NCI-H2227 treated with DMSO at 0.1 percent for 48 hours (cell line): ENCODE measurements at places on chromosomes 1 and 21.

DNA sequence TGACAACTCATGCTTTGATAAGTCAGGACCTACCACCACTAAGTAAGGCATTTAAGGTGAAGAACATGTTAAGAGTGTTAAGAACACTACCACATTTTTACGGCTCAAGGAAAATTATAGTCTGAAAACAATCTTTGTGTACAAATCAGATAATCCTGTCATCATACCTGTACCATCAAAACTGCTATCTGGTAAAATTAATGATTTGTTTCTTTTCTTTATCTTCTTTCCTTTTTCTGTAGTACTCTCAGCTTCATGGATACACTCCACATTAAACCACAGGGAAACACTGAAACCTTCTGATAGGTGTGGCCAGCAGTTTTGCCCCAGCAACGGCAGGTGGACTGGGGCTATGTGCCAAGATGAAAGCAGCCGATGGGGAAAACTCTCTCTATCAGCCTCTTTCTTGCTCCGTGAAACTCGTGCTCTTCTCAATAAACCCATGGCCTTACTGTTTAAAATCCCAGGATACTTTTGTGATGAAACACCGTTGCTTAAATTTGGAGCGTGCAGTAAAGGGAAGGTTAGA, 75.1 kb downstream of the LYST start:
- DNase-seq: no peak

- DNase-seq: no peak
These were observed 195.0 kb upstream of the EDN2 start for GRCh38 chr1:41679531-41679930.

- DNase-seq: no peak
These were observed 74.9 kb downstream of the SLC66A1 start for GRCh38 chr1:19387045-19387467.

- no peak for DNase-seq
These were observed 275.4 kb upstream of the SGIP1 start for GRCh38 chr1:66258404-66259105.

DNA sequence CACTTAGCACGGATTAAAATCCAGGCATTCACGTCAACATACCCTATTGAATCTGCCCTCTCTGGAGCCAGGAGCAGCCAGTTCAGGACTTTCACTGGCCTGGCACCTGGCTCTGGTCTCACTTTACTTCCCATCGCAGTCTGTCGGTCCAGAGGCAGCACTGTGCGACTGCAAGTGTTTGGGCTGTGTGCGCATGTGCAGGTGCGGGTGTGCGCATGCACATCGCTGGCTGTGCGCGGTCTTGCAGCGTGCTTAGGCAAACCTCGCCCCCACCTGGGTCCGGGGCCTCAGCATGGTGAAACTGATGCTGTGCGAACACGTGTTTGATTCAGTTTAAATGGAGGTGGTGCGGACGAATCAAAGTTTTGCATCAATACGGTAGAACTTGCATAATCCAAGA, 38.0 kb downstream of the ATF3 start:
- DNase-seq: no peak

- no peak for DNase-seq
These were observed 2.0 kb downstream of the GJA4 start for GRCh38 chr1:34794790-34795180.

GRCh38 chr1:90712153-90712856, 4.8 kb downstream of the BARHL2 start:
- DNase-seq: no peak

GRCh38 chr1:55322842-55323241, 107.7 kb upstream of the USP24 start:
- no peak for DNase-seq

- DNase-seq: no peak
These were observed 1.5 kb downstream of the CELF3 start for GRCh38 chr1:151714820-151715725.

GRCh38 chr1:167658574-167659328, 28.7 kb downstream of the RCSD1 start:
- no peak for DNase-seq

DNA sequence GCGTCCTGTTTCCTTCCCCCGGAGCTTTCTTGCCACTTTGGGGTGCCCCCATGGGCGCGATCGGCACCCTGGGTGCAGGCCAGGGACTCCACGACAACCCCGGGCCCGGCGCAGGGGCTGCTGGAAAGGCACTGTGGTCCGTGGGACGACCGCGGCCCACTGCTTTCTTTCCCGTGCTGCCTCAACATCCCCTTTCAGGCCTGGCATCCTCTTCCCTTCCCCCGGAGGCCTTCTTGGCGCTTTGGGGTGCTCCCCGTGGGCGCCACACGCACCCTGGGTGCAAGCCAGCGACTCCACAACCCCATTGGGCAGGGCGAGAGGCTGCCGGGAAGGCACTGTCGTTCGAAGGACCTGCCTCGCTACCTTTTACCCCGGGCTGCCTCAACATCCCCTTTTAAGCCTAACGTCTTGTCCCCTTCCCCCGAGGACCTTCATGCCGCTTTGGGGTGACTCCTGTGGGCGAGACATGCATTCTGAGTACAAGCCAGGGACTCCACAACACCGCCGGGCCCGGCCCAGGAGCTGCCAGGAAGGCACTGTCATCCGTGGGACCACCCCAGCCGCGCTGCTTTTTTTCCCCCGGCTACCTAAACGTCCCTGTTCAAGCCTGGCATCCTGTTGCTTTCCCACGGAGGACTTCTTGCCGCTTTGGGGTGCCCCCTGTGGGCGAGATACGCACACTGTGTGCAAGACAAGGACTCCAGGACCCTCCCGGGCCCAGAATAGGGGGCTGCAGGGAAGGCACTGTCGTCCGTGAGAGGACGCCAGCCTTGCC, 137.8 kb downstream of the LIPI start:
- DNase-seq: no peak

GRCh38 chr1:12499539-12500240, 118.3 kb downstream of the DHRS3 start:
- DNase-seq: no peak

GRCh38 chr1:7410156-7410555, 360.9 kb upstream of the VAMP3 start:
- no peak for DNase-seq

DNA sequence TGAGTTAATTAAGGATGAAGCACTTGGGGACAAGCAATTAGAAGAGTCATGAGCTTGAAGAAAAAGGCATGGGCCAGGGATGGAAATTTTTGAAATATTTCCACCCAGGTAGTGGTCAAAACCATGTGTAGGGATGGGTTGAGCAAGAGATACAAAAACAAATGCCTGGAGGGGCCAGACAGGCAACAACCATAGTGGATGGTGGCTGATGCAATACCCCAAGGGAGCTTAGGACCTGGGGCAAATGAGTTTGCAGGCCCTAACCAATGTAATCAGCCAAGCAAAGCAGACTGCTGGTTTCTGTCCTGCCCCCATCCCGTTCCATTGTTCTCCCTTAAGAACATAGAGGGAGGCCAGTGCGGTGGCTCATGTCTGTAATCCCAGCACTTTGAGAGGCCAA, 119.1 kb upstream of the FGGY start:
- no peak for DNase-seq

GRCh38 chr1:108199201-108199691, 897 bp downstream of the SLC25A24 start:
- peak; percentile 27 for DNase-seq

GRCh38 chr1:3391711-3392110, 62.8 kb upstream of the ARHGEF16 start:
- no peak for DNase-seq

DNA sequence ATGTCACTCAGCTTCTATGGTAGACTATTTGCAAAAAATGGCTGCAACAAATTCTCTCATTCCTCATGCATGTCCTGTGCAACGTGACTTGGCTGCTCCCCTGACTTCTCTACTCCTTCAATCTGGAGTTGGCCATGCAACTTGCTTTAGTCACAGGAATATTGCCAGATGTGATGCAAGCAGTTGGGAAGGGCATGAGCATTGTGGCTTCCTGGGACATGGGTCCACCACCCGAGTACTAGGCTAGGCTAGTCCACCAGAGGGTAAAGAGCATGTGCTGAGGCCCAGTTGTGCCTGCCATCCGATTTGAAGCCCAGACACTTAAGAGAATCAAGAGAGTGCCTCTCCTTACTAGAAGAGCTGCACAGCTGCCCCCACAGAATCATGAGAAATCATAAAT, 89.6 kb downstream of the DSCAM start:
- DNase-seq: no peak

DNA sequence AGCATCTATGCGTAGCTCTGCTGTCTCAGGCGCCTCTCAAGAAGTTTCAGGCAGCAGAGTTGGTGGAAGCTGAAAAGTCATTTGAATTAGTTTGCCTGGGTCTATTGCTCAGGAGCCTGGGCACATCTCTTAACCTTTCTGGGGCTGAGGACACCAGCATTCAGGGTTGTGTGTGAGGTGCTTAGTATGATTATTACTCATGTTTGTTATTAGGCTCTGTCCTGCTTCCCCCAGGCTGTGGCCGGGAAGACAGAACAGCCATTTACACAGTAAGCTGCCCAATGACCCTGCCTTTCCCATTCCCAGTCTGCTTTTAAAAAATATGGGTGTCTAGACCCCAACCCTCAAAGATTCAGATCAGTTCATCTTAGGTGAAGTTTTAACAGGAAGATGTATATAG, 53.9 kb upstream of the CACNA1E start:
- DNase-seq: no peak

GRCh38 chr1:215220346-215220745, 137.8 kb downstream of the KCNK2 start:
- no peak for DNase-seq

DNA sequence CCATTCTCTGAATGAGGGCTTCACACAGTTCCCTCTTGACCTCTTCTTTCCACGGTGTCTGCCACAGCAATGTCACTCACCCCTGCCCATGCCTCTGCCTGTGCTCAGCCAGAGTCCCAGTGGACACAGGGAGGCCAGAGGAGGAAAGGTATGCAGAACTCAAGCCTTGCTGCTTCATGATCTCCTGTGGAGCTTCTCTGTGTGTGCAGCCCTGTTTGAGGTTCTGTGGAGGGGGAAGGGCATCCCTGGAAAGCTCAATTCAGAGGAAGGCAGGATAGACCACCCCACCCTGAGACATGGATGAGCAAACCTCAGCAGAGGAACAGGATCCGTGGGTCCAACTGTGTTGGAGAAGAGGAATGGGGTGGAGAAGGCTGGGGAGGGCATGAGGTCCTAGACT, 2.0 kb downstream of the HCN3 start:
- no peak for DNase-seq

GRCh38 chr1:34529935-34530859, 224.7 kb upstream of the GJB5 start:
- DNase-seq: no peak
